ENCODE measurements at places on chromosomes 4 and X.

DNA sequence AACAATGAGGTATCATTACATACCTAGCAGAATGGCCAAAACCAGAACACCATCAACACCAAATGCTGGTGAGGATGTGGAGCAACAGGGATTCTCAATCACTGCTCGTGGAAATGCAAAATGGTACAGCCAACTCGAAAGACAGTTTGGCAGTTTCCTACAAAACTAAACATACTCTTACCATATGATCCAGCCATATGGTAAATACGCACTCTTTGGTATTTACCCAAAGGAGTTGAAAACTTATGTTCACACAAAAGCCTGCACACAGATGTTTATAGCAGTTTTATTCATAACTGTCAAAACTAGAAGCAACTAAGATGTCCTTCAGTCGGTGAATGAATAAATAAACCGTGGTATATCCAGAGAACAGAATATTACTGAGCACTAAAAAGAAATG is 7.8 kb downstream of the CASP3 start:
- DNase-seq: no peak

GRCh38 chr4:107210450-107211239 is 174.5 kb upstream of the DKK2 start:
- no peak for DNase-seq

GRCh38 chr4:128275346-128275745 is 12.3 kb downstream of the PGRMC2 start:
- DNase-seq: no peak

- DNase-seq: no peak
Observed at GRCh38 chr4:65819192-65819591, 148.9 kb upstream of the EPHA5 start.

DNA sequence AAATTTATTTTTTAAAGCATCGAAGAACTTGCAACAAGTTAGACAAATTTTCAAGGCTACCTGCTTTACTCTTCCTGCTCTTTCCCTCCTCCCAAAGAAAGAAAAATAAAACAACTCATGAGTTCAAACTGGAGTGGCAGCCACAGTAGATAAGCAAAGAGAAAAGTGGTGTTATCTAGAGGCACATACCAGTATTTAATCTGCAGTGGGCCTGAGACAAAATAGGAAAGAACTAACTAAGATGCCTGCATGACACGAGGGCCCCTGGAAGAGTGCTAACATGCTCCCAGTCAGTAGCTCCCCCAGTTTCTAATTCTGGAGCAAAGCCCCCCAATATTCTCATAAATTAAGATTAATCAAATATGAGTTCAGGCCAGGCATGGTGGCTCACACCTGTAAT is 7.9 kb downstream of the ARL9 start:
- DNase-seq: no peak

DNA sequence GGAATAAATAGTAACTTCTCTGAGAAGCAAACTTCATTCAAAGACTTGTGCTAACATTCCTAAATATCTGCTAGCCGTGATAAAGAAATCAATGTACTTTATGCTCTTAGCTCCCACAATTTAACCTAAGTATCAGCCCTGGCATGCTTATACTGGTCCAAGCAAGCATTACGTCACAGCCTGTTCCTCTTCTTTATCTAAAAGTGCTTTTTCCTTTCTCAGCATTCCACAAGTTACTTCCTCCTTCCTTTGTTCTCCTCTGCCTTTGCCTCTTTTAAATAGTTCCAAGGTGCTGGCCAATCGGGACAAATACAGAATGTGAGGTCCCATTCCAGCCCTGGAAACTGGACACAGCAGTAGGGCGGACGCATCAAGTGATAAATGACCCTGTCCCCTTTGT is 249.6 kb downstream of the DHRSX start:
- DNase-seq: no peak

- DNase-seq: no peak
Observed at GRCh38 chr4:157810137-157810774, 362.6 kb downstream of the GASK1B start.

GRCh38 chr4:185965426-185966384 is 103.3 kb upstream of the TLR3 start:
- DNase-seq: no peak

- no peak for DNase-seq
Observed at GRCh38 chr4:153661215-153661822, 22.8 kb upstream of the TLR2 start.

- no peak for DNase-seq
Observed at GRCh38 chr4:123731035-123731434, 334.4 kb downstream of the SPRY1 start.

DNA sequence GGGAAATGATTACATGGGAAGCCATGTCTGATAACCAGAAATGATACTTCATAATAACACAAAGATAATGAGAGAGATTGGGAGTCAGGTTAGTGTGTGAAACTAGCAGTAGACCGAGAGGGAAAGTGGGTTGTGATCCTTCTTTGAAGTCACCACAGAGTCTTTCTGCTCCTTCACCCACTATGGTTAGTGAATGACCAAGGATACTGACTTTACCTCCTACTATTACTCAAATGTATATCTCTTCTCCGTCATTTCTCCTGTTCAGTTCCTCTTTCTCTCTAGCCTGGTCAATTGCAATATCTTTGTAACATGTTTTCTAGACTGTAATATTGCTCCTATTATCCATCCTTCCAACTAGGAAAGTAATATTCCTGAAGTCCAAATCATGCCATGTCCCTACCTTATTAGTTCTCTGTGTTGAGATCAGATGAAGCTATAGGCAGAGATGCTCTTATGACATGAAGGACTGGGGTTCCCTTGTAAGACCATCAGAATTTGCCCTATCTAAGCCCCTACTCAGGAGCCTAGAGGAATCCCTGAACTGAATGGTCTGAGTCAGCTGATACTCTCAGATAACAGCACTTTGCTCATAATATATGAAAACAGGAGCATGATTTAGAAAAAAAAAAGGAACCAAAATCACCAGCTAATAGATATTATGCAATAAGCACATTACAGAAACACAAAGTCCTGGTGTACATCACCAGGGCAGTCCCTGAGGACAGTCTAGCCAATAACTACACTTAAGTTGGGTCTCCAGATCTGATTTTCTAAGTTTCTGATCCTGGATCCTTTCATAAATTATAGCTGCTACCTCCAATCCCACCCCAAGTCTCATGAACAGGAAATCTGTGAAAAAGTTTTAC is 81.2 kb downstream of the SHROOM3 start:
- no peak for DNase-seq

GRCh38 chr4:56630876-56631666 is 50.0 kb downstream of the HOPX start:
- no peak for DNase-seq

GRCh38 chr4:6268650-6269615 is 717 bp upstream of the WFS1 start:
- DNase-seq: no peak

DNA sequence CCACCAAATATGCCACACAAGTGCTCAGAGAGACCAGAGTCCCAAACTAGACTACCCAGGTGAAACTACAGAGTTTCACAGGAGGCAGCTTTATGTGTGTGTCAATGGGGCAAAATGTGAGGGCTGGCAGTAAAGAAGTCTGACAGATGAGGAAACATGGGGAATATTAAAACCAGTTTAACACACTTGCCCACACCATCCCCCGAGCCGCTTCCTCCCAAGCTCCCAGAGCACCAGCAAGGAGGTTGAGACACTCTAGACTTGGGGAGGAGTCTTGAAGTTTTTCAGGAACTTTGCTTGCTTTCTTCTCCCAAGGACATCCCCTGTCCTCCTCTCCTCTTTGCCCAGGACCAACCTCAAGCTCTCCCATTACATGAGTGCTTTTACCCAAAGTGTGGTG is 94.7 kb upstream of the SPRY1 start:
- no peak for DNase-seq

All from stimulated activated CD4-positive, alpha-beta T cell treated with anti-CD3 and anti-CD28 coated beads, Interleukin-2, amount 100 ng/mL, for 4 hours (primary cell).